ENCODE measurements at places on chromosomes 5 and 9.

DNA sequence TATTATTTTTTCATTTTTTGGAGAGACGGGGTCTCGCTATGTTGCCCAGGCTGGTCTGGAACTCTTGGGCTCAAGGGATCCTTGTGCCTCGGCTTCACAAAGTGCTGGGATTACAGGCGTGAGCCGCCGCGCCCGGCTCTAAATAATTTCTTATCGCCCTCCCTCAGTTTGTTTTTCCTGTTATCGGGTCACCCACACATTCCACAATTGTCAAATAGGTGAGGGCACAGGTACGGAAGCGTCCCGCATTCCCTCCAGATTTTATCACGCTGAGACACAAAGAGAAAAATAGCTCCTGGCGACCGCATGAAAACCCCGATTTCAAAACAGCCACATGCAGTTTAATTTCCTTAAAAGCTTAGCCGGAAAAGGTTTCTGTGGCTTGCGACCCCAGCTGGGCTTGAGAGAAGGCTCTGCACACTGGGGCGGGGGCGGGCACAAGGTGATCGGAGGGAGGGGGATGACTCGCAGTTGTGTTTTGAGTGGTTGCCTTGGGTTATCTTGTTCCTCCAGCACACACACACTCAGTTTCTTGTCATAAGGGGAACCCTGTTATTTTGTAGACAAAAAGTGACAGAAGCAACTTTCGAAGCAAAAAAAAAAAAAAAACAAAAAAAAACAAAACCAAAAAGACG, 717 bp upstream of the IQGAP2 start:
- DNase-seq: no peak

- DNase-seq: no peak
Observed at GRCh38 chr9:113863345-113863744, 12.8 kb upstream of the ZNF618 start.

GRCh38 chr5:152546493-152546892, 141.4 kb upstream of the NMUR2 start:
- no peak for DNase-seq

- no peak for DNase-seq
Observed at GRCh38 chr5:9831823-9832222, 201.7 kb upstream of the TAS2R1 start.

GRCh38 chr5:37886242-37886905, 46.5 kb upstream of the GDNF start:
- no peak for DNase-seq

DNA sequence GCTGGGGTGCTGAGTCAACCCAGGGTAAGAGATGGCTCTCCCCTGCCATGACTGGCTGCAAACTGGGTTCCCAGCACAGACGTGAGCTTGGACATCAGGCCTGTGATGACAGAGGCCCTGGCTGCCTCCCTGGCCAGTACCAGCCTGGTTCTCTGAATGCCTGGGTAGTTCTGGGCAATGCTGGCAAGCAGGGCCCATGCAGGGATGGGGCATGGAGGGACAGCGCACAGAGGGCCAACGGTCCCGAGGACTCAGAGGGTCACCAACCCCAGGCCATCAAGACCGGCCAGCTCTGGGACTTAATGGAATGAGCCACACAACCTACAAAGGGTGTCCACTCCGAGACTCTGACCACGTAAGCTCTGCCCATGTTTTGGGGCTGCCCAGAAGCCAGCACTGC, 241.4 kb downstream of the FSTL4 start:
- no peak for DNase-seq

All from SW 1271 (cell line).